ENCODE measurements at places on chromosomes 2 and 18.

- peak; percentile 62 for DNase-seq
Observed at GRCh38 chr2:209771474-209772289, at the start of gene UNC80. Gene UNC80, plus strand, starts transcription at chr2:209771832. Its CDS starts 241 bp downstream, at chr2:209772073.

DNA sequence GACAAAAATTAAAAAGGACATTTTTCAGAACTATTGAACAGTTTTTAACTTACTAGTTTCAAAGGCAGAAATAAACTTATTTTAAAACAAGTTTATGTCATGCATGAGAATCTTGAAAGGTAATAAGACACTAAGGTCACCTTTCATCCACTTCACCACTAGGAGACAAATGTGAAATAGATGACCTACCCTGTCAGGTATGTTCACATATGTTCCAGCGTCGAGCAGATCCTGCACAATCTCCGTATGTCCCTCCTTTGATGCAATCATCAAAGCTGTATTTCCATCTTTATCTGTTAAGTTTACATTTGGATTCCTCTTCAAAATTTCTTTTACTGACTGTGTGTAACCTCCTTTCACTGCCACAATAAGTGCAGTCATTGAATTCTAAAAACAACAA lies 34.7 kb downstream of the KIDINS220 start:
- DNase-seq, result no peak

GRCh38 chr2:54570925-54571694 lies 115.0 kb downstream of the SPTBN1 start:
- peak; percentile 65 for DNase-seq

DNA sequence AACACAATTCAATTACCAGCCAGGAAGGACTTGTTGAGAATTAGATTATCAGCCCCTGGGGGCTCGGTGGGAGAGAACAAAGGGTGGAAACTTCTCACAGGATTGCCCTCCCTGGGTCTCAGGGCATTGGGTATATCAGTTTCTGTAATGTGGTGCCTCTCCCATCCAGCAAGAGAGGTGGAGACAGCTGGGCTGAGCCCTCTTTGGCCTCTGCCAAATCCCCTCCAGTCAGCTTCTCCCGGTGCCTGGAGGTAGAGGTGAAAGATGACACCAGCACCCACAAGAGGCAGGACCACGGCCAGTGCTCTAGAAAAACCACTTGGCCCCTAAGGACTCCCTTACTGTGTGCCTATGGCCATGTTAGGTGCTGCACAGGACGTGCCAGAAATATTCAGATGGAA lies 179.7 kb downstream of the HAUS1 start:
- no peak for DNase-seq

- no peak for DNase-seq
Observed at GRCh38 chr2:119253114-119253702, 29.6 kb downstream of the STEAP3 start.

Measured in GM20000 (cell line).